NCI-H1436 treated with DMSO at 0.1 percent for 48 hours (cell line): ENCODE measurements at places on chromosomes 4 and X.

GRCh38 chr4:129092631-129093190 lies 628 bp downstream of the SCLT1 start:
- DNase-seq: no peak

GRCh38 chrX:1453951-1454785 lies 1.5 kb upstream of the ASMTL start:
- DNase-seq: no peak

GRCh38 chrX:108322234-108322633 lies 116.0 kb downstream of the COL4A6 start:
- no peak for DNase-seq

- no peak for DNase-seq
These were observed 132.2 kb upstream of the FUNDC1 start for GRCh38 chrX:44674906-44675305.

DNA sequence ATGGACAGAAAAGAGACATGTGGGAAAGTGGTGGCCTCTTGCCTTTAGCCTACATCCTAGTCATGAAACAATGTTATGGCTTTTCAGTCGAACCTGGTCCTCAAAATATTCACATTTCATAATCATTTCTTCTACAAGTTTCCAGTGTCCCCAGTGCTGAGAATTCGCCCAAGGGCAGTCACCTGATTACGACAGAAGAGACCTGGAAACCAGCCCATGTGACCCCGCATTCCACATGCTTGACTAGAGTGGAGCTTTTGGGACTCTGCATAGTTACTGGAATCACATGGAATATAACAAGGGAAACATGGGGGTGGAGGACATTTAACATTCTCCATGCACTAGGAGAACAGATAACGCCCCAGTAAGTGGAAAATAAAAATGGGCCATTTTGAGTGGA lies 100.1 kb downstream of the PPARGC1A start:
- DNase-seq: no peak

DNA sequence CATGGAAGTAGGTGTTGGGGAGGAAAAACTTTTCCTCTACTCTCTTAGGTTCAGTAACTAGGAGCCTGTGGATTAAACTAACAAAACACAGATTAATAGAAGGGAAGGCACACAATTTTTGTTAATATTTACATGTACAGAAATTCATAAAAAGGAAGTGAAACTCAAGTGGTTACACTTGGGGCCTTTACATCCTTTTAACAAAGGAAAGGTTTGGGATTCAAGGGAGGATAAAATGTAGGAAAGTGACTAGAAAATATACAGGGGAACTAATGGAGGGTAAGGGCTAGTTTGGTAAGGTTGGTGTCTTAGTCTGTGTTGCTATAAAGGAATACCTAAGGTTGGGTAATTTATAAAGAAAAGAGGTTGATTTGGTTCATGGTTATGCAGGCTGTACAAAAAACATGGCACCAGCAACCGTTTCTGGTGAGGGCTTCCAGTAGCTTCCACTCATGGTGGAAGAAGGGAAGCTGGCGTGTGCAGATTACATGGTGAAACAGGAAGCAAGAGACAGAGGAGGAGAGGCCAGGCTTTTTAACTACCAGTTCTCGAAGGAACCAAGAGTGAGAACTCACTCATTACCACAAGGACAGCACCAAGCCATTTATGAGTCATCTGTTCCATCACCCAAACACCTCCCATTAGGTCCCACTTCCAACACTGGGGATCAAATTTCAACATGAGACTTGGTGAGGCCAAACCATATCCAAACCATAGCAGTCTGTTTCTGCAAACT lies 124.4 kb downstream of the CHRDL1 start:
- no peak for DNase-seq

DNA sequence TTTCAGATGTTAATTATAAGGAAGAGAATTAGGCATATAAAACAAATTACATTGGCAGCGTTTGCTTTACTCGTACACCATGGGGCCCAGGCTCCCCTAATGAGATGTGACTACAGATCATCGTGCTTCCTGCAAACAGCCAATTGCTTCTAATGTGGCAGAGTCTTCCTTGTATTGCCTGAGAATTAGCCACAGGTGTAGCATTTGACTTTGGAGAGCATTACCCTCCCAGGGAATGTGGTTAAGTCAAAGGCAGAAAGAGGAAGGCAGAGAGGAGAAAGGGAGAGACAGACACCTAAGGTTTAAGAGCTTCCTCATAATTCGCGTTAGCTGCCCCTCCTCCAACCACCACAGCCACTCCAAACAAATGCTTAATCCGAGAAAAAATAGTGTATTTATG lies 97.0 kb downstream of the MID1IP1 start:
- no peak for DNase-seq

GRCh38 chrX:123185721-123186120 lies 1.6 kb downstream of the GRIA3 start:
- DNase-seq: no peak

GRCh38 chrX:17588303-17588702 lies 149.0 kb upstream of the SCML1 start:
- DNase-seq: no peak

- no peak for DNase-seq
These were observed 1181.1 kb upstream of the PCDH7 start for GRCh38 chr4:29538889-29539646.

GRCh38 chr4:118920247-118920646 lies 31.6 kb downstream of the SYNPO2 start:
- DNase-seq: no peak

- no peak for DNase-seq
These were observed 204.8 kb downstream of the VEGFC start for GRCh38 chr4:176587920-176588319.

DNA sequence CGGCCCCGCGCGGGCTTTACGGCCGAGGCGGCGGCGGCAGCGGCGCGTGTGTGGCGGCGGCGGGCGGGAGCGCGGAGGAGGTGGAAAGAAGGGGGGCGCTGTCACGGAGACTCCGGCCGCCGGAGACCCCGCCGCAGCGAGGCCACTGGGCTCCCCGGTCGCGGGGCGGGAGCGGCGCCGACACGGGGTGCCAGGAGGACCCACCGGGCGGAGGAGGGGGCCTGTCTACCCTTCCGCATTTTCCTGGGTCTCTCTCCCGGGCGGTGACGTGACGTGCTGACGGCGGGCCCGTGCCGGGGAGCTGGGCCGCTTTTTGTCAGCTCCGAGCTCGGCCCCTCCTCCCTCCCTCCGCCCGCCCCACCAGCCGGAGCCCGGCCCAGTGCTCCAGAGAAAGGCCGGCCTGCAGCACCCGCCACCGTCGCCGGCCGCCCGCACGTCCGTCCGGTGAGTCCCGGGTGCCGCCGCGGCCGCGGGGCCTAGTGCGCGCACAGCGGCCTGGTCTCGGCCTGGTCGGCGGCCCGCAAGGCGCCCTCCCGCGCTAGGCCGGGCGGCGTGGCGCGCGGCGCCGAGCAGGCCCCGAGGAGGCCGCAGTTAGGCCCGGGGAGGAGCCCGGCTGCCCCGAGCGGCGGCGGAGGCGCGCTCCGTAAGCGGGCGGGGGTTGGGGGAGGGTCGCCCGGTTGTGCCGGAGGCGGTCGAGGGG lies at the start of gene ZFX:
Gene ZFX, plus strand, starts transcription at position 379 of the 700 bp plus-strand sequence. CDS start 23,014 bp downstream, outside the sequence.
- DNase-seq: no peak

DNA sequence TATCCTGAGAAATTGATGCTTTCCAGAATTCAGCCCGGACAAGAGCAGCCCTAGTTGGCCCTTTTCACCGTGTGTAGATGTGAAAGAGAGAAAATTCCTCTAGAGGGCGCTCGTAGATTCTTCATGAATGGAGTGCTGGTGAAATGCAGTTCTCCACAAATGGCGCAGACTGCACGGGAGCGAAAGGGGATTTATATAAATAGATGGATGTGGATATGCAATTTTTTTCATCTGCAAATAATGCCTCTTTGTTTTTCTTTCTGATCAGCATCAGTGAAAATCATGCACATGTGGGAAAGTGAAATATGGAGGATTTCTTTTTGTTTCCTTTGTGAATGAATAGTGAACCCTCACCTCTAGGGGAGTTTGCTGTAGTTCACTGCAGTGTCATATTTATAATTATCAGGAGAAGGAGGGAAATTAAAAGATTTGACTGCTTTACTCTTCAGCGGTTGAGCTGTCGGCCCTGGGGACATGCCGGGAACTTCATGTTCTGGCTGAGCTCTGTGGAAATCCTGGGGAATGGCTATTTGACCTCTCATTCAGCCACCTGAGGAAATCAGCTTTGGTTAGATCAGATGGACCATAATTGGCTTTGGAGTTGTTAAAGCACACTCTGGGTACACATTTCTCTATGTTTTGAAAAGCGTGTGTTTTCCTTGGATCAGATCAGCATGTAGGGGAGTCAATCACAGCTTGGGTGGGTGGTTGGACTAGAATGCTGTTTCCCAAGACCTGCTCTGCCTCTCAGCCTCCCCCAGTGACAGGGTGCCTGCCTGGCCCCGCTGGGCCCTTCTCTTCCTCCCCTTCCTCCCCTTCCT lies 115.0 kb upstream of the SHISA3 start:
- DNase-seq: no peak

- DNase-seq: no peak
These were observed 18.8 kb upstream of the METAP1 start for GRCh38 chr4:98976716-98977115.

GRCh38 chr4:88533088-88533790 lies 9.7 kb upstream of the PYURF start:
- DNase-seq: no peak

DNA sequence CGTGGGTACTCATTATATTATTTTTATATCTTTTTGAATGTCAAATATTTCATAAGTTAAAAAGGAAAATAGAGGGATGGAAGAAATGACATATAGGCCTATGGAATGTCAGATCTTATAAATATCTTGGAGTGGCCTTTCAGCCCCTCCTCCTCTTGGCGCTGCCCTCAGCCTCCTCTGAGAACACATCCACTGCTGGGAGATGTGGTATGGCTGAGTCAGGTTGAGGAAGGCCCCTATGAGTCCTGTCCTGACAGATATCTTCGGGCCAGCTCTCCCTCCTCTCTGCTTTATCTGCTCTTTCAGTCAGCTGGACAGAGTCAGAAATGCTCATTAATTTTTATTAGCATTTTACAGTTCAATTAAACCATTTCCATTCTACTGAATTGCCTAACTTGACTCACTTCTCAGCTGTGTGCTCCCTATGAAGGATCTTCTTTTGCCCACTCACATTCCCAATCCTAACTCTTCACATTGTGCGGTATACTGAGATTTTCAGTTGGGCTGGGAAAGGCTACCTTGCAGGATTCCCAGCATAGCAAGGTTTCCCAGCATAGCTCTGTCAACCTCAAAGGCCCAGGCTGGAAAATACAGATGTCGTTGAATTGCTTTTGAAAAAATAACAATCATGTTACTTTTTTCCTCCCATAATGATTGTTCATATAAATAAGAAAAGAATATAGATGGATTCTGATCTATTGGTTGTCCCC lies 128.0 kb downstream of the ARHGEF9 start:
- no peak for DNase-seq

DNA sequence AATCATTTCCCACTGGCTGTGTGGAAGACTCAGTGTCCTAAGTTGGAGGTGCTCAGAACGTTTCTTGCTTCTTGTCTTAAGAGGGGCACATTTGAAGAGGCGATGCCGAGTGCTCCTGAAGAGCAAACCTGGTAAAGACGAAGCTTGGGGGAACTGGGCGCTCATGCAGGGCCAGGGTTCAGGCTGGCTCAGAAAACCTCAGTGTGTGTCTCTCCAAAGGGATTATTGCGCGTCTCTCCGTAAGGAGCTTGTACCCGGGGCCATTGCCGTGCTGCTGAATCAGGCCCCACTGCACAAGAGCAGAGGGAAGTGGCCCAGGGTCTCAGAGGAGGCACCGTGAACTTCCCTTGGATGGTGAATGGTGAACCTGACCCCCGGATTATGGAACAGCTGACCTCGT lies 44.4 kb downstream of the PSAPL1 start:
- no peak for DNase-seq

DNA sequence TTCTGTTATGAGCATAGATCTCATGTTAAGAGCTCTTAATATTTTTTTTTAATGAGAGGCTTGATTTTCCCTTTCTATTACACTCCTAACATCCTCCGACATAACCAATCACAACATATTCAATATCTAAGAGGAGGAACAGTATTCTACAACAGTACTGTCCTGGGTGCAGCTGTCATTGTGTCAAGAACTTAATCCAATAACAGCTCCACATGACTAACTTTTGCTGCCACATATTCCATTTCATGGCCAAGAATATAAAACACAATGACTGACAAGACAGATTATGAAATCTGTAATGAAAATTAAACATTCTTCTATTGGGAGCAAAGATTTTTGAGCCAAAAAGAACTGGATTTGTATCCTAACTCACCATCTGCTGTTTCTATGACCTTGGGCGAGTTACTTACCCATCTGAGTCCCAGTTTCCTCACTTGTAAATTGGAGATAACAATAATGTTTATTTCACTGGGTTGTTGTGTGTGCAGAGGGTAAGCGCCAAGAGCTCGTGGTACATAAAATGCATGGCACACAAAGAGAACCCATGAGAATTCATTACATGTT lies 405.6 kb downstream of the SPRY1 start:
- no peak for DNase-seq

GRCh38 chrX:57232658-57233360 lies 53.7 kb upstream of the FAAH2 start:
- DNase-seq: no peak

DNA sequence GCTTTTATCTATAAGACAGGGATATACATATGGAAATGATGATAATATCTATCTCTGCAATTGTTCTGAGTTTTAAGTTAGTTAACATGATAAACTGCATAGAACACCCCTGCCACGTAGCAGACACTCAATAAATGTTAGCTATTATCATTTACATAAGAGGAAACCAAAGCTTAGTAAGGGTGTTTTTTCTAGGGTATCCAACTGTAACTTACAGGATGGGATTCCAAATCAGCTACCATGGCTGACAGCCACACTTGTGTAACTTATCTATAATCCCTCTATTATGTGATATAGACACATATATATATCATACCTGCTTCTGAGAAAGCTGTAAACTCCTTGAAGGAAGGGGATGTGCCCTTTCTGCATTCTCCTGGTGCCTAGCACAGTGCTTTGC lies 1.1 kb upstream of the SPARCL1 start:
- DNase-seq: no peak

- DNase-seq: no peak
These were observed 47.9 kb upstream of the SMARCAD1 start for GRCh38 chr4:94159790-94160189.

GRCh38 chrX:9132036-9132638 lies 98.2 kb upstream of the FAM9B start:
- no peak for DNase-seq
